Vagina (tissue), 2 donors: ENCODE measurements at places on chromosomes 7 and 10.

DNA sequence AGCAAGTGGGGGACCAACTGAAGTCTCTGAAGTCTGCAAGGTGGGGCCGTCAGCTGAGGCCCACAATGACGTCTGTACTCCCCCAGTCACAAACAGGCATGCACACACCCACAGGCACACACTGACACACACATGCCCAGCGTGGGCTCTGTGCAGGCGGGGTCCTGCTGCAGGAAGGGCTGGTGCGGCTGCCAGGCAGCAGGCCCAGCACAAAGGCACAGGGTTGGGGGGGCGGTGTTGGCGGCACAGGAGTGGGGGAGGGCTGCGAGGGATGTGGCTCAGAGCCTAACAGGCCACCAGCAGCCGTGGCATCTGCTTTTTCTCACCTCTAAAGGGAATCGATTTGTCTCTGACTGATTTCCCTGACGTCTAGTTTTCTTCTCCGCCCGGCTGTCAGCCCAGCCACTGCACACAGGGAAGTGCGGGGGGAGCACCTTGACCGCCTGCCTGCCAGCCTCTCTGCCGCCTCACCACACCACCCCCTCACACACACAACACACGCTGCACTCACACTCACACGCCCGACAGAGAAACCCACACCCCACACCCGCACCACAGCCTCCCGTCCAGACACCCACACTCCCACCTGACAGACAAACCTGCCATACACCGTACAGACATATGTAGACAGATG, 43.5 kb upstream of the ZMIZ1 start:
- DNase-seq, result no peak

GRCh38 chr10:11414314-11415038, 197.0 kb downstream of the USP6NL start:
- DNase-seq, result no peak

- no peak for DNase-seq
These were observed 515.2 kb downstream of the REEP3 start for GRCh38 chr10:64036321-64036930.

- DNase-seq, result no peak
These were observed 136.6 kb upstream of the RNF32 start for GRCh38 chr7:156504006-156504405.

DNA sequence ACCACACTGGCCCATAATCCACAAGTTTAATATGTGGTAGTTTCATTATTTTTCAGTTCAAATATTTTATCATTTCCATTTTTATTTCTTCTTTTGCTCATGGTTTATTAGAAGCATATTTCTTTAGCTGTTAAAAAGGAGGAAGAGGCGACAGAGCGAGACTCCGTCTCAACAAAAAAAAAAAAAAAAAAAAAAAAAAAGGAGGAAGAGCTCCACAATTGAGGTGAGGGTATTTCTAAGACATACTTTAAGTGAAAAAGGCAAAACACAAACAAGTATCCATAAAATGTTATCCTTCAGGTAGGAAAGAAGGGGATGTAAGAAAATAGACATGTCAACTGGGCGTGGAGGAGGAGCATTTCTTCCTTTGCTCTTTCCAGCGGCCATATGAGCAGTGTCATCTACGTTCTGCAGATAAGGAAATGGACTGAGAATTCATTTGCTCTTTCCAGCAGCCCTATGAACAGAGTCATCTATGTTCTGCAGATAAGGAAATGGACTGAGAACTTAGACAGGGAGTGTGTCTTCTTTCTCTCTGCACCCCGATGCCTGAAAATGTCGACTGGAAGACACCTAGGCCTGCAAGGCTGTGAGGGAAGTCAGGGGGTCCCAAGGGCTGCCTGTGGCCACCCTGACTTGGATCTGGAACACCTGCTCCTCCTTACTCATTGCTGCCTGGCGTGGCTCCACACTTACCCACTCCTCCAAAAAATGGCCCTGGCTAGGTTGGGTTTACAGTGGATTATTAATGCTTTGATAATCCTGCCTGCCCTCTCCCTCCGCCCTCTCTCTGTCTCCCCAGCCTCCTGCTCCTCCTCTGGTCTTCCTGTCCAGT, 18.9 kb upstream of the RAMP3 start:
- DNase-seq, result no peak

- no peak for DNase-seq
These were observed 63.3 kb downstream of the ZMIZ1 start for GRCh38 chr10:79131836-79132631.

DNA sequence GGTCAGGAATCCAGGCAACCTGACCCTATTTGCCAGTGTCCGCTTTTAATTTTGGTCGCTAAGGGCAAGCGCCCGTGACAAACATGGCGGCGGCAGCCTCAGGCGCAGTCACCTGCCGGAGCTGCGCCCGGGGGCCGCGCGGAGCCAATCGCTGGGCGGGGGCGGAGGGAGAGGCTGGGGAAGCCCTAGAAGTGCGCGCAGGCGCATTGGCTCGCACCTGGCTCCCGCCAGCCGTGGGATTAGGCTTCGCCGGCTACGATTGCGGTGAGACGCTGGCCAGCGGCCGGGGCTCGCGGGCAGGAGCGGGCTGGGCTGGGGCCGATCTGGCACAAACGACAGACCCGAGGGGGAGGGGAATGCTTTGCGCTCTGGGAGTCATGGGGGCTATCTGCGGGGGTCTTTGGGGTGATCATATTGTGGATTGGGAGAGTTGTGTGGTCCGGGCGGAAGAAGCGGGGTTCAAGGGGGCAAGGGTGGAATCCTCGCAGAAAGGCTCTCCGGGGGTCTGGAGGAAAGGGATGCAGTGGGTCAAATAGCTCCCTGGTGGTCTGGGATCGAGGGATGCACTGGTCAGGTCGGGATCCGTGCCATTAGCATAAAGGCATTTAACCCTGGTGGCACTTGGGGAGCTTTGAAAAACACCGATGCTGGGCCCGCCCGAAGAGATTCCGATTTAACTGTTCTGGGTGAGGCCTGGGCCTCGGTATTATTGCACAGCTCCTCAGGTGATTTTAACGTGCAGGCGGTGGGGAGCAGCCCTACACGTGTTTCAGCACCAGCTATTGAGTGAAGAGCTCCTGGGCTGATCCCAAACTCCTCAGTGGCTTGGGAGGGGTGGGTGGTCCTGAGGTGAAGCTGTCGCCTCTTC, 10.1 kb upstream of the C10orf95 start:
- DNase-seq, result no peak

DNA sequence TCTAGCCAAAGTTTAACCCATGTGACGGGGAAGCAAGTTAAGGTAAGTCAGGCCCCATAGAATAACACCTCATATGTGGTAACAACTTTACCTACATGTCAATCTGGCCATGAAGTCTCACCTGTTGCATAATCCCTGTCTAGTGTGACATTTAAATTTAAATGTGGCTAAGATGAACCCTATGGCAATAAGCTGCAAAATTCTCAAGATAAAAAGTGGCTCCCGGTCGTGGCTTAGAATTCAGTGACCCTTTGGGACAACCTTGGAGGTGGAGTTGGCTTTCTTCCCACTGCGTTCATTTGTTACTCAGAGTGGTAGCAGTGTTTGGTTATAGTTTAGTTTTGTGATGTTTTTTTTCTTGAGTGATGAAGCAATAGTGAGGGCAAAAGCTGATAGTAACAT, 90.6 kb downstream of the ARID5B start:
- no peak for DNase-seq

GRCh38 chr7:24821045-24821753, 63.9 kb upstream of the GSDME start:
- DNase-seq, result no peak

GRCh38 chr10:571688-572451, 117.6 kb downstream of the DIP2C start:
- DNase-seq, result no peak
